ENCODE measurements at places on chromosomes 13 and 19.

- DNase-seq: no peak
Observed at GRCh38 chr19:58304748-58305064, 471 bp upstream of the ERVK3-1 start.

DNA sequence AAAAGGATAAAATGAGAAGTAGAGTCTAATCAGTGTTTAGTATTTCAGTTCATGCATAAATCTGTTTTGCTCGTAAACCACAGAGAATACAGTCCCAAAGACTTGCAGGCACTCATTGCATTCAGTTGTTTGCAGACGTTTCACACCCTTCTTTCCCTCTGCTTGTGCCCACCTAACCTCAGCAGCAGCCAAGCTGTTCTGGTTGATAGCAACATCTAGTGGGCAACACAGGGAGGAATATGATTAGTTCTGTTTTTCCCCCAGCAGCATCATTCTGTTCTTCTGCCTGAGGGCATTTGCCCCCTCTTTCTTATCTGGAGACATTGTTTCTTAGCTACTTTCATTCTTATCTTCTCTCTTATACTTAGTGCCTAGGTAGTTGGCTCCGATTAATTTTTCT is 135.6 kb downstream of the PAN3 start:
- no peak for DNase-seq

DNA sequence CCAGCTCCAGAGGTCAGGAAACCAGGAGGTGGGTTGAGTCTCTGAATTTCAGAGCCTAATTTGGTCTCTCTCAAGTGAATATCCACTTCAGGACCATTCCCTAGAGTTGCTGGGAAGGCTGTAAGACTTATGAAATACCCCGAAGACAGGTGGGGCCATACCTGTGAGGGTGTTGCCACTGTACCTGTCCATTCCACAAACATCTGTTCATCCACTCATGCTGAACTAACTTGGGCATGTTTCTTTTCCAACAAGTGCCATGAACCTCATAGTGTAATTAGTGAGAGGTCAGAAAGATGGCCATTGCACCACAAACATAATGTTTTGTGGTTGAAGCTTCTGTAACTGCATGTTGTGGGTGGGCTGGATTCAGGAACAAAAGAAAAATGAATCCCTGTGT is 7.8 kb downstream of the ILF3 start:
- no peak for DNase-seq

DNA sequence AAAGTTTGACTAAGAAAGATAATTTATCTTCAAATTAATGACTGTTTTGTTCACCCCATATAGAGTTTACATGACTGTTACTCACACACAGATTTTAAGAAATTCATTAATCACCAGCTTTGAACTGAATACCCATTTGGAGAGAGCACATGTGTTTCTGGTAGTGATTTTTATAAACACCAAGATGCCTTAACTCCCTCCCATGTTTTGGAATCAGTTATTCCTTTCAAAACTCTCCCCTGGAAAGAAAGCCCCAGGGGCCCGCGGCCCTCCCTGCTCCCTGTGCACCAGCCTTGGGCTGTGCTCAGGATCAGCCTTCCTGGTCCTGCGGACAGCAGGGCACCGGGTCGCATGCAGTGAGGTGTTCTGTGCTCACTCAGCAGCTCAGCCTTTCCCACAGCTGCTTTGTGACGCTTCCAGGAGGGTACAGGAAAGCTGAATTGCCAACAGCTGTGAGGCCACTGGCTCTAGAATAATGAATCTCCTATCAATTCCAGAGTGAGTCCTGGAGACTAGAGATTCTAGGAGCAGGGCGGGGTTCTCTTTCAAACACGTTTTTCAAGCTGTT is 483.2 kb downstream of the EFNB2 start:
- no peak for DNase-seq

DNA sequence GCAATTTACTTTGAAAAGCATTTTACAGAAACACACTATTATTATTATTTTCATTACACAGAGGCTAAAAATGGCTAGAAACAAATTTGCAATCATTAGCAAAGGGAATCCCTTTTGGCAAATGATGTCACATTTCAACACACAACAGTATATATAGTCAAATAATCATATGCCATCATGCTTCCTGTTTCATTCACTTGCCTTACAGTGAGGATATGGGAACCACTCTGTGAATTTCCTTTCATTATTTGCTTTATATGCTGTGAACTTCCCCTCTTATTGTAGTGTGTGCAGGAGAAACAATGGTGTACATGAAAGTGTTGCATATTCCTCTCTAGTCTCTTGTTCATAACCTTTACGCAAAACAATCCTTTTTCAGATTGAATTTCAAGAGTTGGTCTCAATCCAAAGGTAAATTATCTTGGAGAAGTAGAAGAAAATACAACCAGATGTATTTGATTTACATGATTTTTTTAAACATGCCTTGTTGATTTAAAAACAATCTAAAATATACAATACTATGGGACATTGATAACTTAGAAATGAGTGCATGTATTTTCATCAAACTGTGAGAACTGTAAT is 657.3 kb downstream of the EFNB2 start:
- no peak for DNase-seq

- DNase-seq: no peak
Observed at GRCh38 chr13:71578048-71578447, 289.0 kb downstream of the DACH1 start.

DNA sequence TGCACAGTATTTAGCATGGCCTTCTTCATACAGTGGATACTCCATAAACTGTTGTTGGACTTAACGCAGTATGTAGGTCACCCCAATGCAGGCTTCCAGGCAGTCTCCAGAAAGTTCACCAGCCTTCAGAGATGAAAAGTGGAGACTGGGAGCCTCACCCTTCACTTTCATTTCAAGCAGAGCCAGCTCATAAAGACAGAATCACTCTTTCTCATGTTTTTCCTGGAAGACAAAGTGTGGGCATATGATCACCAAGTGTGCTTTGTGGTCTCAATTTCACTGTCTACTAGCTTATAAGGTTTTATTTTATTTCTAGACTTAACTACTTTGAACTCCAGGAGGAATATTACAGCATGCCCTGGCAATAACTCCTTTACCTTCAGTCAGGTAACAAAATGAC is 26.3 kb upstream of the TNFSF11 start:
- DNase-seq: no peak

All from HS-5 (cell line).